Fibroblast of gingiva (primary cell): ENCODE measurements at places on chromosomes 2 and 18.
A peak's percentile ranks its signal among the peaks of the same experiment; 100 is the strongest.

DNA sequence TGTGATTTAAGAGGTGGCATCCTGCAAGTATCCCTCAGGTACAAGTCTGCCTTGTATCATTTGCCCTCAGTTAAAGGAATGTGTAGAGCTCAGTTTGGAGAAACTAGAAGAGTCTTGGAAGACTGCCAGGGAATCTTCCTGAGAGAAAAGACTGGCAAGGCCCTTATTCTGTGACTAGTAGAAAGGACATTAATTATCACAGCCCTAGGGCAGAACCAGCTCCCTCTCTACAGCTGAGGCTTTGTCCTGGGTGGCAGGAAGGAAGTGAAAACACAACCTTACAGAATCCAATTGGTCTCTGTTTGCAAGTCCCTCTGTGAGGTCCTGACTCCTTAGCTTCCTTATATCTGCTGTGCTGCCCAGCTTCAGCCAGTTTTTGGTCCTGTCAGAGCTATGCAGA lies 385.9 kb upstream of the CYRIA start:
- no peak for DNase-seq

GRCh38 chr2:56713161-56713676 lies 529.4 kb downstream of the CCDC85A start:
- peak; percentile 46 for DNase-seq

DNA sequence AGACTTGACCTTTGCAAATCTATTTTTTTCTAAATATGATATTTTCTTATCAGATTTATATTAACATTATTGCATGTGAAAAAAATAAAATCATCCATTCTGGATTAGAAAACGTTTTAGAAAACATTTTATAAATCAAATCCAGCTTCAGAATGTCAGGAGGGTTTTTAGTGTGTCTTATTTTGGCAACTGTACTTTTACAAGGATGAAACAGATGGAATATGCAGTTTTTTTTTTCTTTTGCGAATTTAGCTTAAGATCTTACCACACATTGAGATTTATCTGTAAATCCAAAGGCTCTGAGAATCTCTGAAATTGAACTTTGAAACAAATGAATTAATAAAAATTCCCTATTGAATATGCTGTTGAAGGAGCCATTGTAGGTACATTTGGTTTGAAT lies 36.7 kb downstream of the FAM171B start:
- no peak for DNase-seq

DNA sequence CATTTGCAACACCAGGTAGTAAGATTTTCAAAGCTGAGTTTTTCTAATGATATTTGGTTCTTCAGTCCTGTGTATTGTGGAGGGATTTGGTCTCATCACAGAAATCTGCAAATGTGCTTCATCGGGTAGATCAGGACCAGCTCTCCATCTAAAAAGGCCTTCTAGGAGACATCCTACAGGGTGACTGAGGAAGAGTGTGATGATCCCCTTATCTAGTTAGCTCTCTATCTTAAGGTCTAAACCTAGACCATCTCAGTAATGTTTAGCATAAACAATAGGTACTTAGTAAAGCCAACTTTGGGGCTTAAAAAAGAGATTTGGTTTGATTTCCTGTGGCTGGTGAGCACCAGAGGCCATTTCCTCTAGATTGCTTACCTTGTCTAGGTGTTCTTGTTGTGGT lies 145.2 kb downstream of the PRPF40A start:
- DNase-seq: no peak

DNA sequence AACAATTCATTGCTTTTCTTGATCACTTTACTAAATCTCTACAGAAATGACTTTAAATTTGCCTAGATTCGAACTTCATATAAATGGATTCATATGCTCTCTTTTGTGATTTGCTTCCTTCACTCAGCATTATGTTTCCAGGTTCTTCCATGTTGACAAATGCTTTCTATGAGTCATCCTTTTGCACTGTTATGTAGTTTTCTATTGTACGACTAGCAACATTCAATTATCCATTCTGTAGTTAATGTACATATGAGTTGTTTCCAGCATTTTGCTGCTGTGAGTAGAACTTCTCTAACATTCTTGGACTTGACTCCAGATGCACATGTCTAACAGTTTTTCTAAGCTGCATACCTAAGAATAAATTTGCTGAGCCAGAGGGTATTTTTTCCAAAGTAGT lies 66.5 kb upstream of the NEUROD1 start:
- DNase-seq: no peak

DNA sequence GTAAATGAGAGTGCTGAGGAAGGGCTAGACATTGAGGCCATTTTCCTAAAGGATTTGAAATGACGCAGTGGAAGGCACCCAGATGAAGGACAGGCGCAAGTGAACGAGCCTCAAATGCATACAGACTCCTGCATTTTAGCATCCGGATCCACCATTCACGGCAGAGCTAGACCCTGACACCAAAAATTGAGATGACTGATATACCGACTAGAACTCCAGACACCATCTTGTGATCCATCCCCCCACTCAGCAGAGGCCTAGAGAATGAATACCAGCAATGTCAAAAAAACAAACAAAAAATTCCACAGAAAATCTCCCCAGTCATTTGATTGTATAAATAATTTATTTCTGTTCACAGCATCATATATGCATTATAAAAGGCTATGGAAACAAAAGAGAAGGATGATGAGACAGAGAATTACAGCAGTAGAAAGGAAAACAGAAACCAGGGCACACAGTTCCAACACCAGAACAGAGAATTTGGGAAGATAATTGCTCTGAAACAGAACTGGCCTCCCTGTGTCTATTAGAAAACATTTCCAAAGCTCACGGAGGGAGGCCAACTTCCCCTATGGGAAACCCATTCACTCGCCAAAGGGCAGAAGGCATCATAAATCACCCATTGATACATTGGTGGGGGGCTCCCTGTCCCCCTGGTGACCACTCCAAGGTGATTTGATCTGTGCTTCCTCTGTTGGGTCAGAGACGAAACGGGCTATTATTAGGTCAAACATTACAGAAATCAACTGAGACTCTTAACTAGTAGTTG lies 4.0 kb downstream of the ARL4C start:
- no peak for DNase-seq

- peak; percentile 95 for DNase-seq
Observed at GRCh38 chr2:101111917-101112771, 39.0 kb downstream of the TBC1D8 start.

GRCh38 chr2:71933467-71934319 lies 214.0 kb downstream of the CYP26B1 start:
- peak; percentile 51 for DNase-seq

- DNase-seq: no peak
Observed at GRCh38 chr2:120472031-120472430, 126.1 kb downstream of the INHBB start.

GRCh38 chr2:42973726-42974125 lies 181.3 kb upstream of the HAAO start:
- no peak for DNase-seq

DNA sequence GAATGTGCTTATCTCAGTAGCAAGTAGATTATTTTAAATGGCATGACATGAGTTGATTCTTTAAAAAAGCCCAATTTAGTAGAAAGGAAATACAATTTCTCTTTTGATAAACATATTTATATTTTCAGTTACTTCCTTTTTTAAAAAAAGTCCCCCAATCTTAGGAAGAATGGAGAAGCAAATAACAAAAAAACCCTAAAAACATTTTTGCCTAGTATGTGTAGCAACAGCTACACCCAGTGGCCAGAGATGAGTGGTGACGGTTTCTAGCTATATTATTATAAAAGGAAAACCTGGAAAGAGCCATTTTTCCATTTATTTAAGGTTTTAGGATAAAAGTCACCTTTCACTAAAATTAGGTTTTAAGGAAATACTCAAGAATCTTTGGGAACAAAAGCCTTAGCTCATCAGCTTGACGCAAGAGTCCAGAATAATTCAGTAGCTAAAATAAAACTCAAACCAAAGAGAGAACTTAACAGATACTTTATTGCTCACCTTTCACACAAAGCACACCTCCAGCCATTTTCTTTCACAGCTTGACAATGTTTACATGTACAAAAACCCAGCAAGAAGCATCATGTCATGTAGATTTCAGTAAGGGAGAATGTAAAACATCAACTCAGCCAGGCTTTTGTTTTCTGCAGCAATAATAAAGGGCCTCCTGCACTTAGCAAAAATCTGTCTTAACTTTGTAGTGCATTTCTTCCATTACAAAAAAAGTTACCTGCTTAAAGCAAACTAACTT lies 15.7 kb downstream of the FAM98A start:
- peak; percentile 24 for DNase-seq

DNA sequence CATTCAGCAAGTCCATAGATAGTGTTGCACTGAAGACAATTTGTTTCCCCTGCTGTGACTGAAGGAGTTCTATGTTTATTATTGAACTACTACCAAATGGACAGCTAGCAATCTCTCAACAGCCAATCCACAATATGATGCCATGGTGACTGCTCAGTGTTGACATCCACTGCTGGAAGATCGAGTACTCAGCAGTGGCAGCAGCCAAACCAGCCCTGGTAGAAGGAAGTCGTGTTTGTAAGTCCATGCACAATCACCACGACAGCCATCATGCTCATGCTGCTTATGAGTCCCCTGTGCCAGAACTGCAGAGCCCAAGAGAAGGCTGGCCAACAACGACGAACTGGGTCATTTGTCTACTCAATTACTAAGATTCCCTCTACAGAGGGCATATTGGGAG lies 66.4 kb downstream of the OSR1 start:
- DNase-seq: peak; percentile 10

- no peak for DNase-seq
Observed at GRCh38 chr2:114056294-114057143, 166.6 kb downstream of the ACTR3 start.

GRCh38 chr2:134401081-134401497 lies 147.2 kb downstream of the MGAT5 start:
- DNase-seq: peak; percentile 36
